ENCODE measurements at places on chromosomes 7 and 10.

- DNase-seq, result no peak
Observed at GRCh38 chr7:150334108-150334507, 7.3 kb downstream of the RARRES2 start.

GRCh38 chr7:112297681-112298080, 91.2 kb downstream of the ZNF277 start:
- DNase-seq, result no peak

- no peak for DNase-seq
Observed at GRCh38 chr10:127318396-127318795, 122.0 kb upstream of the INSYN2A start.

DNA sequence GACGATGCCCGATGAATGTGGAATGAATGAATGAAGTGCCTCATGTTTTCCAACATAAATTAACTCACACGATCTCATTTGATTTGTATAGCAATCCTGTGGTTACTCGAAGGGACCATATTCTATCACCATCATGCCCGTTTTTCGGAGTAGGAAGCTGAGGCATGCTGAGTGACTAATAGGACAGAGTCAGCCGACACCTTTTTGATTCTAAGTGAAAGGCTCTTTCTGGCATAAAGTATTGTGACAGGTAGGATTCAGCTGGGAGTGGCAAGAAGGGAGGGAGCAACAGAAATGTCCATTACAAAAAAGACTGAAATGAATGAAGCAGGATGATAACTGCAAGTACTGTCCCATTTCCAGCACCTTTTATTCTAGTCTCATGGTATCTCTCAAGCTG, 55.7 kb downstream of the KLRG2 start:
- no peak for DNase-seq

DNA sequence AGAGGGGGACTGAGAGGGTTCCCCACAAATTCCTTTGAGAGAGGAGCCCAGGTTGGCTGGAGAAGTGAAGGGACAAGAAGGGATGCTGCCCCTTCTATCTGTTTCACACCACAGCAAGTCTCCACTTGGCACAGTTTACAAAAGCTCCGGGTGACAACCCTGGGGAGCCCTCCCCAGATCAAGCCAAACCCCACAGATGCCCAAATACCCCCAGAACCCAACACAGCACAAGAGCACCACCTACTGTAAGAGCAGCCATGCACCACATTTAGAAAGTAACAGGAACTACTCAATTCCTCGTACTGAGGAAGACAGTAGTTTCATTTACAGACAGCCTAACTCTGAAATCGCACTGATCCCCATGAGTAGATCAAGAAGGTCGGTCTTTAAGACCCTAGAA, 67.8 kb upstream of the ATP6V0A4 start:
- DNase-seq, result no peak

DNA sequence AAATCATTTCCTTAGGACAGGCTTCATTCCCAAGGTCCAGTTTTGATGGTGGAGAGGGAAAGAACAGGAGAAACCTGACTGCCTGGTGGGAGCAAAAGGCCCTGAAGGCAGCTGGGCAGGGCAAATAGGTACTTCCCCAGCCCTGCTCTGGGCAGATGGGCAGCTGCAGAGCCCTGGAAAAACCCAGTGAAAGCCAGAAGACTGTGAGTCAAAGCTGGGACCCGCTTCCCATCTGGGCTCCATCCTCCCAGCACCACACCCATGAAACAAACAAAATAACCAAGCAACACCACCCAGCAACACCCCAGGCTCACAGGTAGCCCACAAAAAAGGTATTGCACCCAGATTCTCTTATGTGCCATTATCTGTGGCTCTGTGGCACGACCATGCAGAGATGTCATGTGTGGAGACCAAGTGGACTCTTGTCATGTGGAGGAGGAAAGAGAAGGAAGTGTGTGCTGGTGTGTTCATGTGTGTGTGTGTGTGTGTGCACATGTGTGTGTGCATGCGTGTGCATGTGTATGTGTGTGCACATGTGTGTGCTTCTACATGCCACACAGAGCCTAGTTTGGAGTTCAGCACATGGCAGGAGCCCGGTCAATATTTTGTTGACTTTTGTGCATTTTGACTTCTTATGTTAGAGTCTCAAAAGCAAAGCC, 9.8 kb downstream of the CLRN3 start:
- DNase-seq, result no peak

GRCh38 chr10:122204691-122205489, 66.2 kb upstream of the BTBD16 start:
- no peak for DNase-seq

DNA sequence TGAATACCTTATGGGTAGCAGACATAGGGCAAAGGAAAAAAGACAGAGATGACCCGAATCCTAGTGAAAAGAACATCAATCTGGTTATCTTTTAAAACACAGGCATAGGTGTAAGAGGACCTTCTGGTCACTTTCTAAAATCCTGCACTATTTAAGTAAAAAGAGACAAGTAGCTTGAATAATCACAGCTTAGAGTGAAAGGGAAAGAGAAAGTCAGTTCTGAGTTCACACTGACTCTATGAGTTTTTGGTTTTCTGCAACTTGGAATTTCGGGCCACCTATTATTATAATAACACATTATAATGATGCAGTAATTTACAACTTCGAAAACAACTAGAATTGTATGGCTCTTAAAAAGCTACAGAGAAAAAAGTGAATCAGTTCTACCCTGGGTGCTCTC, 247.8 kb downstream of the DOCK4 start:
- no peak for DNase-seq

GRCh38 chr7:109003742-109004141, 434.1 kb downstream of the DNAJB9 start:
- no peak for DNase-seq

- no peak for DNase-seq
Observed at GRCh38 chr10:14700546-14700945, 74.2 kb downstream of the FAM107B start.

DNA sequence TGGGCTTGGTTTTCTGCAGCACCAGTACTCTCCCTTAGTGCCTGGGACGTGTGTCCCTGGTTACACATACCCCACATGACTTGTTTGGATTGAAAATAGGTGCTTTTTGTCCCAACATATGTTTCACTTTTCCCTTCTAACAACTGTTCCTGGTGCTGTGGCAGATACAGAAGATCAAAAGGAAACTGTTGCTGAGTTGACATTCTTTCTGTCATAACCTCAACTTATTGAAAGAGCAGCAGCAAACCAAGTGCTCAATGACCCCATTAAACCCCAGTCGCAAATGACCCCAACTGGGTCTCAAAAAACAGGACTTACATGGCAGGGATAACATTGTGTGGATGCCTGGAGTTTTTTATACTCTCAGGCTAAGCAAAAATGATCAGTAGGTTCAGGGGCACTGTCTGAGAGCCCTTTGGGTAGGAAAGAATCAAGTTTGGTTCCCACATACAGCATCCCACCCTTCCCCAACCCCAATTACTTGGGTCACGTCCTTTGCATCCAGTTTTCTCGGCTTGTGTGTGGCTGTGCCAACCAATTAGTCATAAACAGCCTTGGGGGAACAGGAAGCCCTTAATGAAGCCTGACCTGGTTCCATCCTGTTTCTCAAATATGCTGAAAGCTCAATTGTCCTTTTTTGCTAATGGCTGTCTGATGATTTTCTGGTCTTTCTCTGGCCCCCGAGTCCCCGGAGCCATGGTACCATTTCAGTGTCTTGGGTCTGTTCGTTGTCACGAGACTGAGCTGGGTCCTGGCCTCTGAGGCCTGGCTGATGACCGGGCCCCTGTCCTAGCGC, 4.9 kb downstream of the HKDC1 start:
- no peak for DNase-seq

GRCh38 chr7:151113344-151114150, 27.3 kb downstream of the AGAP3 start:
- DNase-seq, result no peak

DNA sequence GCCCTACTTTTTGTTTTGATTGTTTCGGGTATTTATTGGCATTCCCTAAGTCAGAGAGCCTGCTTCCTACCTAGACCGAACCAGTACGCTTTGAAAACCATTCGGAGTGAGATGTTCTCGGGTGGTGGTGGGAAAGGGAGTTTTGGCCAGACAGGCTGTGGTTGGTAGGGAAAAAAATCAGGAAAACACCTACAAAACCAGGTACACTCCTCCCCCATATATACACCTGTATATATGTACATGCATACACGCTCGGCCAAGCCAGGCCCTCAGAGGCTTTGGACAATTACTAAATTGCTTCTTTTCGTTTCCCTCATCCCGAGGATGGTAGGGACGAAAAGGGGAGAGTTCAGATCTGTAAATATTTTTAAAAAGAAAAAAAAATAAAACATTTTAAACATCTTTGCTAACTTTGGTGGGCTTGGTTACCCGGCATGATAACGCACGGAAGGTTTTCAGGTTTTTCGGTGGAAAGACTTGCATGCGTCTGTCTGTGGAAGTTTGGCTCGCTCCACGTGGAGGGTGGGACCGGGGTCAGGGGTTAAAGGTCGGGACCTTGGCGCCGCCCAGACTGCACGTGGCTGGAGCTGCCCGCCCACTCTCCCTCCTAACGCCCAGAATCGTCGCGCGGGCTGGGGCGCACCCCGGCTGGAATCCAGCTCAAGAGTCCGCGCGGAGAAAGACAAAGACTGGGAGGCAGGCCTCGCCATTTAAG, 2.5 kb downstream of the HMX2 start:
- DNase-seq, result no peak

DNA sequence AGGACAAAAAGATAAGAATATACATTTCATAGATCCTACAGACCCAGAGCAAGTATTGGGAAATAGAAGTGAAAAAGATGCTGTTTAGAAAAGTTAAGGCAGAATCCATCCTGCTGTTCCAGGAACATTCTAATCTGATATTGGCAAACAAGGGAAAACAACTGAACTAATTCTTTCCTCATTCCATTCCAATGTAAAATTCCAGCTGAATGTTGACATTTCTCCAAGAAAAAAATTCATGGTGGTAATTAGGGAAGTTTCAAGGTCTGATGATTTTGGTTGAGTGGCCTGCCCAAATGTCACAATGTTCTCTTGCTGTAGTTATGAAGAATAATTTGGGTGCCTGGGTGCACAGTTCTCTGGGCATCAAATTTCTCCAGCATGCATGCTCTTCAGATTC, 15.2 kb downstream of the PIP start:
- DNase-seq, result no peak

GRCh38 chr7:50721661-50722259, 60.9 kb downstream of the GRB10 start:
- DNase-seq, result no peak
